ENCODE measurements at places on chromosomes 11 and 22. TPM values are rescaled to one million over a fixed set of nuclear protein-coding genes. Genes with fewer than 3 reads are reported as not detected.

ANKRD49 gene
- total RNA-seq = 11.3 TPM

NLRP14 gene
- total RNA-seq = under 0.01 TPM

MB gene
- not detected for total RNA-seq

TSPAN18 gene
- total RNA-seq = 0.54 TPM

DSCAML1 gene
- 0.27 TPM for total RNA-seq

CADM1 gene
- under 0.01 TPM for total RNA-seq

C11orf87 gene
- total RNA-seq = under 0.01 TPM

C11orf52 gene
- not detected for total RNA-seq

DCHS1 gene
- 22.4 TPM for total RNA-seq

ADORA2A gene
- total RNA-seq = 12.4 TPM

MS4A3 gene
- 16.7 TPM for total RNA-seq

HBE1 gene
- under 0.01 TPM for total RNA-seq

All from hematopoietic multipotent progenitor cell (in vitro differentiated cells).